ENCODE measurements at places on chromosomes 11 and 22. TPM values are rescaled to one million over a fixed set of nuclear protein-coding genes. Genes with fewer than 3 reads are reported as not detected.

DNA sequence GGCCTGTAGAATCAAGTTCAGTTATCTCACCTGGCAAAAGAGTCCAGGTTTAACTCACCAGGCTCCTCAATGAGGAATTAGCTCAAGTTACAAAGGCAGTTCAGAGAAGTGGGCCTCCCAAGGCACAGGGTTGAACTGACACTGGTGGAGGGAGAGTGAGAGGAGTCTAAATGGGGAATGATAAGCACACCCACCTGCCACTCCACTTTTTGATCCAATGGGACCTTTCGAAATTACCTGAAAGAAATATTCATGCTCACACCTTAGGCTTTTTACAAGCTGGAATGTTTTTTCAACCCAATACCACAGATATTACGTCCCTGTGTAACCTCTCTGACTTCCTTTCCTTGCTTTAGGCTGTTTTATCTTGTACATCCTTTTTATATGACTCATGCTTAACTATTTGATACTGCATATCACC is 642.7 kb upstream of the TENM4 start:
- no peaks in the 10 kb centered on the region for H3K36me3 ChIP-seq
- H3K27ac ChIP-seq, result no peak overlapping the region
- no peak for DNase-seq
- H3K4me1 ChIP-seq, result no peaks in the 10 kb centered on the region
- no peaks in the 10 kb centered on the region for H3K27me3 ChIP-seq

- peaks cover 16% of the 10 kb centered on the region for H3K27me3 ChIP-seq
- DNase-seq, result no peak
- H3K4me3 ChIP-seq, result no peak overlapping the region
- peaks cover 8% of the 10 kb centered on the region for H3K4me1 ChIP-seq
- no peak overlapping the region for H3K27ac ChIP-seq
These were observed 91.5 kb upstream of the SESN3 start for GRCh38 chr11:95322539-95322938.

- no peaks in the 10 kb centered on the region for H3K36me3 ChIP-seq
- DNase-seq, result no peak
- H3K27ac ChIP-seq, result no peak overlapping the region
- H3K4me1 ChIP-seq, result no peaks in the 10 kb centered on the region
- H3K27me3 ChIP-seq, result peaks cover 50% of the 10 kb centered on the region
These were observed 102.3 kb downstream of the PRR5L start for GRCh38 chr11:36398231-36398953.

GRCh38 chr11:129625930-129626329 is 189.7 kb upstream of the TMEM45B start:
- no peaks in the 10 kb centered on the region for H3K36me3 ChIP-seq
- H3K4me3 ChIP-seq, result no peak overlapping the region
- DNase-seq, result no peak

DNA sequence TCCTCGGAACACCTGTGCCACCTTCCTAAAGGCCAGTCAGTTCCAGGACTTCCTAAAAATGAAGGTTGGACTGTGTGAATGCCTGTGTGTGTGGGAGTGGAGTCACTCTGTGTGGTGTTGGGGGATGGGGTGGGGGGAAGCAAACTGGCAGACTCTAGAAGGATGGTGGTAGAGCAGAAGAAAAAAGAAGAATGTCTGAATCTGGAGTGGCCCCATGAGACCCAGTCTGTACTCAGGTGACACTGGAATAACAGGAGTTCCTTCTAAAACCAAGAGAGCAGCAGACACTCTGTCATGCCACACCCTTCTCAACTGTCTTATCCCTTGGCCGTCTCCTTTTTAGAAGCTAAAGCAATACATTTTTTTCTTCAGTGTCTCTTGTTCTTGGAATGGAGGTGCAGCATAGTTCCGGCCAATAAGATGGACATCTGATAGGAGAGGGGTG is 82.9 kb downstream of the MAML2 start:
- peaks cover 56% of the 10 kb centered on the region for H3K4me1 ChIP-seq
- H3K36me3 ChIP-seq, result peaks cover 16% of the 10 kb centered on the region
- H3K27ac ChIP-seq, result no peak overlapping the region
- no peak for DNase-seq
- H3K4me3 ChIP-seq, result no peak overlapping the region

DNA sequence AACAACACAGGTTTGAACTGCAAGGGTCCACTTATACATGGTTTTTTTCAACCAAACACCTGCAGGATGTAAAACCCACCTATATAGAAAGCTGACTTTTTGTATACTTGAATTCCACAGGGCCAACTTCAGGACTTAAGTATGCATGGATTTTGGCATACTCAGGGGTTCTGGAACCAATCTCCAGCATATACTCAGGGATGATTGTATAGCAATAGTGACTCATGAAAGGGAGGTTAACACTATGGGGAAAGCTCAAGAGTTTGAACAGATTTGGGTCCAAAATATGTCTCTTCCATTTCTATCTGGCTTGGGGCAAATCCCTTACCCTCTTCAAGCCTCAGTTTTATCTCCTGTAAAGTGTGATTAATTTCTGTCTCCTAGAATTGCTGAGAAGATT is 94.9 kb downstream of the MICAL2 start:
- peaks cover 42% of the 10 kb centered on the region for H3K36me3 ChIP-seq
- no peak overlapping the region for H3K4me3 ChIP-seq
- H3K4me1 ChIP-seq, result peaks cover 9% of the 10 kb centered on the region
- H3K27ac ChIP-seq, result no peak overlapping the region

DNA sequence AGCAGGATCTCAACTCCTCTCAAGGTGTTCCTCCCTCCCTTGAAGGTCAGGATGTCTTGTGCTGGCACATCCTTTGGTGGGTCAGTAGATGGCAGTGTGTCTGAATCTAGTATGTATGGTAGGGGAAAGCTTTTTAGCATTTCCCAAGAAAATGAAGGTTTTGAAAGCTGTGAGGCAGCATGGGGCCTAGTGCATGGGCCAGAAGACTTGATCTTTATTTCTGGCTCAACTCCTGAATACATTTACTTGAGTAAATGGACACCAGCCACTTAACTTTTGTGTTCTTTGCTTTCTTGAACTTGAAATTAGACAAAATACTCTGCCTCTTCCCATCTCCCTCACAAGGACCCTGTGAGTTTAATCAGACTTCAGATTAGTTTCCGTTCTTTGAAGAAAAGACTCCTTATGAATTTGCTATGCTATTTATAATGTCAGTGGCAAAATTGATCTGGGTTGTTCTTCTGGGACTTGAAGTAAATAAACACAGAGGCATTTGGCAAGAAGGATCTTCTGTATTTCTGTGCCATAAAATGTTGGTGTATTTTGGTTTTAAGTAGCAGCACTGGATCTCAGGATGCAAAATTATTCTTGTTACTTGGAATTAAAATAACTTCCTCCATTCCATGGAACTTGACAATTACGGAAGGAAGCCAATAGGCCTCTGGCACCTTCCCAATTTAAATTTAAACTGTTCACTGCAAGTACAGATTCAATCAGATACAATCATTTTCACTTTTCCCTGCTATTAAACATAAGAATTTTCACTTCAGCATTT is 288.8 kb downstream of the CASP12 start:
- no peak overlapping the region for H3K4me3 ChIP-seq
- H3K27ac ChIP-seq, result no peak overlapping the region
- H3K27me3 ChIP-seq, result no peaks in the 10 kb centered on the region
- peak; percentile 25 for DNase-seq

DNA sequence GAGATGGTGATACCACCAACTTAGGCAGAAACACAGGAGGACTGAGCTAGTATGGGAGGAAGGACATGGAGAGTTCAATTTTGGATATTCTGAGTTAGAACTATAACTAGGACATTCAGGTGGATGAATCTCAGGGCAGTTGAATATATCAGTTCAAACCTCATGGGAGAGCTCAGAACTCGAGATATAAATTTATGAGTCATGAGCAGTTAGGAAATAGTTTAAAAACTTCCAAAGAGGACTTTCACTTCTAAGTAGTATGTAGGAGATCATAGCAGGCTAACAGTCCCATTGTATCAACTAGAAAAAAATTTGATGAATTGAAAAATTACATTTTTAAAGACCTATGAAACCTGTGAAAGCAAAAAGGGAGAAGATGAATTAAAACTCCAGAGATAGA is 436.2 kb upstream of the LARGE1 start:
- H3K4me1 ChIP-seq, result no peaks in the 10 kb centered on the region
- H3K27me3 ChIP-seq, result no peaks in the 10 kb centered on the region
- no peak overlapping the region for H3K4me3 ChIP-seq
- DNase-seq, result no peak
- H3K36me3 ChIP-seq, result no peaks in the 10 kb centered on the region
- H3K27ac ChIP-seq, result no peak overlapping the region

DNA sequence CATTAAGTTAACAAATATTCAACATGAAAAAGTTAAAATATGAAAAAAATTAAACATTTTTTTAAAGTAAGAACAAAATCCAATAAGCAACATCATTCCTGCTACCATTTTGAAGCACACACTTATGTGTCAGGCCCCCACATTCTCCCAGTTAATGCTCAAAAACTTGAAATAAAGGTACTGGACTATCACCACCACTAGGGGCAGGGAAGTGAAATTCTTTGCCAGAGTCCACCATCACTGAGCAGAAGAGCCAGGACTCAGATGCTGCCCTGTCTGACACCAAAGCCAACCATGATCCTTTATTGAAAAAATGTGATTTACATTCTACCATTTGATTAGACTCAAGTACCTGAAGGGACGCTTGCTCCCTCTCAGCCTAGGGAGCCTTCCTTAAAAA is 39.1 kb downstream of the PITPNB start:
- peaks cover 6% of the 10 kb centered on the region for H3K4me1 ChIP-seq
- no peak overlapping the region for H3K27ac ChIP-seq
- no peak overlapping the region for H3K4me3 ChIP-seq
- DNase-seq, result peak; percentile 27
- no peaks in the 10 kb centered on the region for H3K27me3 ChIP-seq

GRCh38 chr11:131201674-131202073 is 168.7 kb upstream of the NTM start:
- no peaks in the 10 kb centered on the region for H3K4me1 ChIP-seq
- DNase-seq, result no peak
- peaks cover 3% of the 10 kb centered on the region for H3K36me3 ChIP-seq
- H3K4me3 ChIP-seq, result no peak overlapping the region
- no peak overlapping the region for H3K27ac ChIP-seq
- no peaks in the 10 kb centered on the region for H3K27me3 ChIP-seq

GRCh38 chr22:40199223-40199622 is 21.5 kb downstream of the TNRC6B start:
- H3K27me3 ChIP-seq, result no peaks in the 10 kb centered on the region
- H3K36me3 ChIP-seq, result peaks cover 3% of the 10 kb centered on the region
- H3K27ac ChIP-seq, result no peak overlapping the region
- no peak overlapping the region for H3K4me3 ChIP-seq

DNA sequence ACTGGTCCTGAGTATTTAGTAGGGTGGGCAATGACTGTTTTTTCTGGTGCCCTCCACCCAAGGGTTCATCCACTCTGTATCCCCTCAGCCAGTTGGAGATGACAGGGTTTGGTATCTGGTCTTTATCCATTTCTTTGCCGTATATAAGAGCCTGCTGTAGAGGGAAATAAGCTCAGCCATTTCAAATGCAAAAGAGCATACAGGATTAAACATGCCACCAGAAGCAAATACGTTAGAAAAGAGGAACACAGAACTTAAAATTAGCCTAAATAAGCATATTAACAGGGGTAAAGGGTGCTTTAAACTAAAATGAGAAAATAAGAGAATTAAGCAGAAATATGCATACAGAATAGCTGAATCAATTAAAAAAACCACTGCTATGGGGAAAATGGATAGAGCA is 27.8 kb upstream of the TOP3B start:
- no peaks in the 10 kb centered on the region for H3K36me3 ChIP-seq
- peaks cover 70% of the 10 kb centered on the region for H3K27me3 ChIP-seq
- no peak for DNase-seq
- H3K4me1 ChIP-seq, result no peaks in the 10 kb centered on the region
- H3K4me3 ChIP-seq, result no peak overlapping the region
- H3K27ac ChIP-seq, result no peak overlapping the region

DNA sequence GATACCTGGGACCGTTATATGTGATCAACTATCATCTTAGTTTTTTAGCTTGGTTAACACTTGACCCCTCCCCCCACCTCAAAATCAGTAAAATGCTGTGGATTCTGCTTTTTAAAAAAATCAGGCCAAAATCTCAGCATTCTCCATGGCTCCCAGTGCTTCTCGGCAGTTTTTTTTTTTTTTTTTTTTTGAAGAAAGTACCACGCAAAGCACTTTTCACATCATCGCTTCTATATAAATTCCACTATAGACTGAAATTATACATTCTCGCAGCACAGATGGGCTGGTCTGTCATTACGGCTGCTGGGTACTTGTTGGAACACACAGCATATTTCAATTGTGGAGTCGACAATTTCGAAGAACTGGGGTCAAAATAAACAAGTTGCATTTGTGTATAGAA is 67.7 kb upstream of the PPARA start:
- DNase-seq, result no peak
- H3K4me1 ChIP-seq, result peaks cover 50% of the 10 kb centered on the region
- H3K36me3 ChIP-seq, result peaks cover 97% of the 10 kb centered on the region

DNA sequence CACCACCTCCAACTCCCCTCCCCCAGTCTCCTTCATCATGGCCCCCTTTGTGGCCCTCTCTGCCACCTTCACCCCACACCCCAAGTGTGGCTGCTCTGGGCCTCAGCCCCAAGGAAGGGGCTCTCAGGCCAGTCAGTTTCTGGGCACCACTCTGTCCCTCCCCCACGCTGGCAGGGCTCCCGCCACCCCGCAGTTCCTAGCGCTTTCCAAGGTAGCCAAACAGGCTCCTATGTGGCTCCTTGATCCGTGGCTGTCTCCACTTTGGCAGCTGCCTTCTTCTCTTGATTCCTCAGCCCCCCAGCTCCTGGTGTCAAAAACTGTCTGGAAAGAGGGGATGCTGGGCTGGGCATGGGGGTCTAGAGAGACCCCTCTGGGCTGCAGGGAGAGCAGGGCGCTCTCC is 10.4 kb upstream of the CACNA1I start:
- peaks cover 10% of the 10 kb centered on the region for H3K4me1 ChIP-seq
- no peaks in the 10 kb centered on the region for H3K36me3 ChIP-seq

GRCh38 chr11:127859941-127860354 is 727.4 kb downstream of the ETS1 start:
- H3K36me3 ChIP-seq, result no peaks in the 10 kb centered on the region
- no peak overlapping the region for H3K27ac ChIP-seq
- no peaks in the 10 kb centered on the region for H3K27me3 ChIP-seq
- H3K4me3 ChIP-seq, result no peak overlapping the region
- H3K4me1 ChIP-seq, result no peaks in the 10 kb centered on the region
- DNase-seq, result no peak

Gene C11orf91
- 5.8 TPM for total RNA-seq

Gene PNPLA5
- not detected for total RNA-seq

Gene LRRC75B
- total RNA-seq, result 14.4 TPM

Gene LSP1
- total RNA-seq, result not detected

Gene JAML
- 0.07 TPM for total RNA-seq

Gene LRRC32
- total RNA-seq, result not detected
